ENCODE measurements at places on chromosomes 11 and 22.

DNA sequence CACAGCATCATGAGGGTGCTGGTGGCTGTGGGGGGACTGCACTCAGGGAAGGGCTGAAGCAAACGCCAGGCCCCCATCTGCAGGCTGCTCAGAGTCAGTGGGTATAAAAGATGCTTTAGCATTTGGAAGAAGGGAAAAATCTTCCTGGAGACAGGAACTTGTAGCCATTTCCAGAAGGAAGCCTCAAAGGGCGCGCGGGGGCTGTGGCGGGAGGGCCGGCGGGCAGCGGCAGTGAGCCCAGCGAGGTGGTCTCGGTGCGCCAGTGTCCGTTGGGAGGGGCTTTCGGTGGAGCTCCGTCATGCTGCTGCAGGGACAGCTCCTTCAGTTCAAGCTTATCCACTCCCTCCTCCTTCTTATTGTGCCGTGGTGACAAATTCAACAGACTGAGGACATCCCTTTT lies 63.0 kb upstream of the PITPNB start:
- DNase-seq: no peak

- peak; percentile 84 for DNase-seq
Measured at GRCh38 chr11:66112601-66113499, 42.8 kb downstream of the PACS1 start.

- peak; percentile 53 for DNase-seq
Measured at GRCh38 chr11:28820296-28820989, 712.3 kb downstream of the METTL15 start.

GRCh38 chr11:107655602-107656001 lies 56.3 kb downstream of the SLN start:
- no peak for DNase-seq

DNA sequence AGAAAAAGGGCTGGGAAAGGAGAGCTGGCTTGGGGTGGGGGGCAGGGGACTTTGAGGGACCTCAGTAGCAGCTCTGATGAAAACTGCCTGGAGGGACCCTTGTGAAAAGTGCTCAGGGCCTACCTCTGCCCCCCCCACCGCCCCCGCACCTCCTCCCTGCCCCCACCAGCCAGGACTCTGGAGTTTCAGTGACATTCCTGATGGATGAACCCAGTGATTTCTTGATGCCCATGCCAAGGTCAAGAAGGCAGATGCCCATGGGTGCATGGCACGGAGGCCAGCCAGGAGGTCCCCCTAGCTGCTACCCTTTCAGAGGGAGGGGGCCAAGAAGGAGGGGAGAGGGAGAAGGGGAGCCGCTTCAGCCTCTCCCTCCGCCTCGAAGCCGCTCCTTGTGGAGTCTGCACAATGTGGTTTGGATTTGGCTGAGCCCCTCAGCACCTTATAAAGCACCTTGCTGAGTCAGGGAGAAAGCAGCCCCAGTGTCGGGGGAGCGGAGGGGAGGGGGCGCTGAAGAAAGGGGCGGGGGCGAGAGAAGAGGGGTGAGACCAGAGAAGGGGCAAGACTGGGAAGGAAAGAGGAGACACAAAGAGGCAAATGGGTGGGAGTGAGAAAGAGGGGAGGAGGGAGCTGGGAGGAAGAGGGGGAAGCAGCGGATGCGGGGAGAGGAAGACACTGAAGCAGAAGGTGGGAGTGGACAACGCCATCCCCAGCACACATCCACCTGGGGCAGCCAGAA lies 2.1 kb upstream of the CLCF1 start:
- DNase-seq: no peak

DNA sequence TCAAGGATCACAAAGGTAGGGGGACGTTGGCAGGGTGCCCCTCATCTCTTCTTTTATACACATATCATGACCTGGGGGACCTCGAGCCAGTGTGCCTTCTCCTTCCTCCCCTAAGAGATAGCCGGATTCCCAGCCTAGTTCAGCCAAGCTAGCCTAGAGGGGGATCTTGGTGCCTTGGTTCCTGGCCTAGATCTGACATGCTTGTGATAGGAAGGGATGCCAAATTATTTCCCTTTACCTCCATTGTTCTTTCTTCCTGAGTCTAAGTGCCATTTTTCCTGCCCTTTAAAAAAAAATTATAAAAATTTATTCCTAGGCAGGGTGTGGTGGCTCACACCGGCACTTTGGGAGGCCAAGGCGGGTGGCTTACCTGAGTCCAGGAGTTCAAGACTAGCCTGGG lies 7.0 kb upstream of the HINFP start:
- DNase-seq: no peak

- peak; percentile 35 for DNase-seq
Measured at GRCh38 chr22:45717789-45718188, 46.2 kb downstream of the ATXN10 start.

DNA sequence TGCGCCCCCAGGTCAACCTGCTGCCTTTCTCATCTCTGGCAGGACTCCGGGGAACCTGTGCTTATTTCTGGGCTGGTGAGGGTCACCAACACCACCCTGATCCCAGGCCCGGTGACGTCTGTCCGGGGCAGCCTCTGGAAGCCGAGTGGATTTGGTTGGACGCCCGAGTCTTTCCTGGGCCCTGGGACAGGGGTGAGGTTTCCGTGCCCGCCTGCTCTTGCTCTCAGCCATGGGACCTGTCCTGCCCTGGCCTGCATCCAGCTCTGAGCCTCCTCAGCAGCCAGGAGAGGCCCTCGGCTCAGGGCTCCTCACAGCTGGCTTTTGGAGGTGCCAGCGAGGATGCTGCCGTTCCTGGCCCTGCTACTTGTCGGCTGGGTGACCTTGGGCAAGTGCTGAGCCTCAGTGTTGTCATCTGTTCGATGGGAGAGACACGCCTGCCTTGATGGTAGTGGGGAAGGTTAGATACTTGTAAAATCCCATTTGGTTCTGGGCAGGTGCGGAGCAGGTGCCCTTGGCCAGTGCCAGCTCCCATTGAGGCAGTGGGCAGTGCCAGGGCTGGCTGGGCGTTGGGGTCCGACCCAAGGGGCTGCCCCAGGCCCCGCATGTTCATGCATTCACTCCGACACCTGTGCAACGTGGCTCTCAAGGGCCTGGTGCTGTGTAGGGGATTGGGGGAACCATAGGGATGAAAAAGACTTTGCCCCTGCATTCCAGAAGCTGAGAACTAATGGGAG lies 58.9 kb upstream of the THY1 start:
- DNase-seq: no peak

GRCh38 chr11:61654397-61654829 lies 25.8 kb upstream of the DAGLA start:
- peak; percentile 42 for DNase-seq

DNA sequence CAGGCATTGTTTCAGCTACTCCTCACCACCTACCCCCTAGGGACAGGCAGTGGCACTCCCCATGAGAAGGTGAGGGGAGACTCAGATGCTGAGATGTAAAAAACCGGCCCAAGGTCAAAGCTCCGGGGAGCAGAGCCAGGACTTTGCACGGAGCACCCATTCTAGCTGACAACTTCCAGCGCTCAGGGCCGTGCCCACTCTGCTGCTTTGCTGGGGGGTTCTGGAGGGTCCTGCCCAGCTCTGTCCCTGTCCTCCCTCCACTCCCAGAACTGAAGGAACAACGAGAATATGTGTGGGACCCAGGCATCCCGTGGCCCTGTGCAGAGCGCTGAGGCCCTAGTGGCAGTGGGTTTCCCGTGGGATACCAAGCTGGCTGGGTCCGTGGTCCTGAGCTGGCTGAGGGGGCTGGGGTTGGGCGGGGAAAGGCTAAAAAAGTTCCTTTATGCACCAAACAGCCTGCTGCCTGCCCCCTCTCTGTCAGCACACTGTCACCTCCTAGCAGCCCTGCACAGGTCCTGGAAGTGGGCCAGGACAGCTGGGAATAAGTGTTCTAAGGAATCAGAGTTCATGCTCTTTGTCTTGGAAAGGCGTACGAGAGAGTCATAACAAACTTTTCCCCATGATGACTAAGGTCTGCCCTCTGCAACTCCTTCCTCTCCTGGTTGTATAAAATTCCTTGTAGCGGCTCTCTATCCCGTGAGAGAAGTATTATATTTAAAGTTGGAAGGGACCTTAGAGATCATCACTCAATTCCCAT lies 1.9 kb downstream of the MS4A10 start:
- peak; percentile 91 for DNase-seq

GRCh38 chr22:49942565-49943404 lies 17.8 kb upstream of the PIM3 start:
- no peak for DNase-seq

- peak; percentile 11 for DNase-seq
Measured at GRCh38 chr11:5297721-5298323, 3.9 kb downstream of the OR51B4 start.

DNA sequence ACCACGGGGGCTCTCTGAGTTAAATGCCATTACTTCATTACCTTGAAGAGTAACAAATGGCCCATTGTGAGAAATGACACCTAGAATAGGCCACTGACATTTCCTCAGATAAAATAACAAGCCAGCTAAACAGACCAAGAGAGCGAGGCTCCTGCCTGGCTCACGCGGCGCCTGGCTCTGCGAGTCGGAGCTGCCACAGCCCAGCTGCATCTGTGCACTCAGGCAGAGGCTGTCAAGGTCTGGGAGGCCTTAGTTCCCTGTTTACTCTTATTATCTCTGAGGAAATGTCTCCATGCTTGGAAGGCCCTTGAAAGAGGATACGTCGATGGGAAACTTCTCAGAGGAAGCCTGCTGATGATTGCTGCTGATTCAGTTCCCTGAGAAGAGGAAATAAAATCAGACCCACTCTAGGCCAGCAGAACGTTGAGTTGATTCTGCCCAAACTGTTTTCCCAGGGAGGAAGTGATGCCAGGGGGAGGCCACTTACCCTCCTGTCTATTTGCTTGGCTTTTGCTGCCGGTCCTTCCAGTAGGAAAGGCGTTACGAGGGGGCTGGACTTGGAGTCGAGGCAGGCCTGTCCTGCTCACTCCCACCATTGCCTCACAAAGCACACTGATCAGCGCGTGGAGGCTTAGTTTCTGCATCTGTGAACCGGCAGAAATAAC lies 208.8 kb downstream of the TBC1D22A start:
- peak; percentile 35 for DNase-seq

- no peak for DNase-seq
Measured at GRCh38 chr22:21455334-21456089, 11.7 kb upstream of the TMEM191C start.

GRCh38 chr11:78147807-78148206 lies 8.4 kb upstream of the ALG8 start:
- DNase-seq: no peak

DNA sequence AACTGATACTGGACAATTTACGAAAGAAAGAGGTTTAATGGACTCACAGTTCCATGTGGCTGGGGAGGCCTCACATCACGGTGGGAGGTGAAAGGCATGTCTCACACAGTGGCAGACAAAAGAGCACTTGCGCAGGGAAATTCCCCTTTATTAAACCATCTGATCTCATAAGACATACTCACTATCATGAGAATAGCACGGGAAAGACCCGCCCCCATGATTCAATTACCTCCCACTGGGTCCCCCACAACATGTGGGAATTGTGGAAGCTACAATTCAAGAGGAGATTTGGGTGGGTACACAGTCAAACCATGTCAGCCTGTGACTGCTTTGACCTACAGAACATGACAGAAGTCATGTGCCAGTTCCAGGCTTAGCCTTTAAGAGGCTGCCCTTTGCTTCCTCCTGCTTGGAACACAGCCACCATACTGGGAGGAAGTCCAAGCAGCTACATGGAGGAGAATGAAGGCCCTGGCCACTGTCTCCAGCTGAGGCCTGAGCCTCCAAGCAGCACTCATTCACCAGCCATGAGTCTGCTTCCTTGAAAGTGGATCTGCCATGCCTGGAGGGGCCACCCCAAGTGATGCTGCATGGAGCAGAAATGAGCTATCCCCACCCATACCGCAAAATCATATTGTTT lies 10.9 kb upstream of the GAL start:
- DNase-seq: no peak

DNA sequence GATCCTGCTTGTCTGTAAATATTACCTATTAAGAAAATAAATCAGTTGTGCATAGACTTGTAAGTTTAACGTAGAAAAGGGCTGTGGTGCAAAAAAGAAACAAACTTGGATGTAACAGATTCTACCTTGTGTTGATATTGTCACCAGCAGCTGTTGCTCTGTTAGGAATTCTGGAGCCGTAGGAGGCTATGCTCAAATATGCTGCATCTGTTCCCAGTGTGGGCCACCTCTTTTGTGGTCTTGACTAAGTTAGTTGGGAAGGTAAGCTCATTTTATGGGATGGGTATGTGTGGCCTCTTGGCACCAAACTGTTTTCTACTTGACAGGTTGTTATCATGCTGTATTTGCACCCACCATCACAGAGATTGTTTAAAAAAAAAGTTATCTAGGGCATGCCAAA lies 29.4 kb upstream of the RAG2 start:
- DNase-seq: no peak

DNA sequence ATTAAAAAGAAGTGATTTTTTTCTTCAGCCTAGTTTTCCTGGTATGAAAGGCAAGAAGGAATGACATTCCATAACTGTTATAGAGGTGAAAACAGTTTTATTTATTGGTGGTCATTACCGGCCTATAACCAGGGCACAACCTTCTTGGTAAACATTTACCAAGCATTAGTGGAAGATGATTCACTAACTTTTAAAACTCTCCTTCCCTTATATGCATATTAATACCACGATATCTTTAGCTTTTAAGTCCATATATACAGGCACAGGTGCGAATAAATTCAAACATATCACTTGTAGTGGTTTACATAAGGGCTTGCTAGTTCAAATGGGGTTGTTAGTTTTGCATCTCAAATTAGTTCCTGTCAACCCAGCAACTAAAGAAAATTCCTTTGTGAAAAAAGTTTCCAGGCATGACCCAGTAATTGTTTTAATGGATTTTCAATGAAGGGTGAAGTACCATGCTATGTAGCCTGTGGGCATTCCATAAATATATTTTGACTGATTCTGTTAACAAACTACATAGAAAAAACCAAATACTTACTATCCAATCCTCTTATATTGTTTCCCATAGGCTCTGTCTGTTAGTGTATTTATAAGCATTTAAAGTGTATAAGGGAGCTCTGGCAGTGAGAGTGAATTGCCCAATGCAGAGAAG lies 30.6 kb upstream of the ROBO3 start:
- no peak for DNase-seq

DNA sequence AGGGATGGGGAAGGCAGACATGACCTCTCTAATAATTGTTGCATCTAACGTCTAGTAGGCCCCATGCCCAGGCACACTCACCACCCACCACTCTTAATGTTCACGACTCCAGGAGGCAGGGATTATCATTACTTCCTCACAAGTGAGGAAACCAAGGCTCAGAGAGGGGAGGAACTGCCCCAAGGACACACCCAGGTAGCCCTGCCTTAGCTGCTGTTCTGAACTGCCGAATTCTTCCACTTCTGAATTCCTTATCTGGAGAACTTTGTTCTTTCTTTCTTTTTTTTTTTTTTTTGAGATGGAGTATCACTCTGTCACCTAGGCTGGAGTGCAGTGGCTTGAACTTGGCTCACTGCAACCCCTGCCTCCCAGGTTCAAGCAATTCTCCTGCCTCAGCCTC lies 16.7 kb downstream of the SLCO2B1 start:
- DNase-seq: no peak

- peak; percentile 93 for DNase-seq
Measured at GRCh38 chr11:119509969-119510401, 87.0 kb upstream of the THY1 start.

DNA sequence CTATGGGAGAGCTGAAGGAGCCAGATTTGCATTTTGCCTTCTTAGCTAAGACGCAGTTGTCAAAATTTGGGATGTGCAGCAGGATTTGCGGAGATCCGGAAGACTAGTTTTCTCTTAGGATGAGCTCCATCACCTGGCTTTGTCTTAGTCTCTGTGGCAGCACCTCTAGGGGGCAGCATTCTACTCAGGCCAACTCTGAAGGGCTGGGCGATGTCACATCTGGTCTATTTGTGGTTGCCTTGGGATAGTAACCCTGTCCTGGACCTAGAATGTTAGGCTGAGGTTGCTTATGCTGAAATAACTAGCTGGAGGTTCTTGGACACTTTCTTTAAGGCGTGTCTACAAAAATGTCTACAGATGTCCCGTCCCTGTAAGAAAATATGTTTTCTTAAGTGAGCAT lies 116.2 kb downstream of the FAT3 start:
- peak; percentile 48 for DNase-seq

All from cardiac fibroblast (primary cell).